ENCODE measurements at places on chromosomes 11 and 22. TPM values are rescaled to one million over a fixed set of nuclear protein-coding genes. Genes with fewer than 3 reads are reported as not detected.

KDM4E gene
- total RNA-seq: not detected

GRCh38 chr22:19769393-19769715 is 8.8 kb downstream of the TBX1 start:
- no peak overlapping the region for H3K4me3 ChIP-seq
- peaks cover 53% of the 10 kb centered on the region for H3K27me3 ChIP-seq
- H3K27ac ChIP-seq: no peak overlapping the region
- H3K36me3 ChIP-seq: no peaks in the 10 kb centered on the region
- peaks cover 15% of the 10 kb centered on the region for H3K4me1 ChIP-seq

DNA sequence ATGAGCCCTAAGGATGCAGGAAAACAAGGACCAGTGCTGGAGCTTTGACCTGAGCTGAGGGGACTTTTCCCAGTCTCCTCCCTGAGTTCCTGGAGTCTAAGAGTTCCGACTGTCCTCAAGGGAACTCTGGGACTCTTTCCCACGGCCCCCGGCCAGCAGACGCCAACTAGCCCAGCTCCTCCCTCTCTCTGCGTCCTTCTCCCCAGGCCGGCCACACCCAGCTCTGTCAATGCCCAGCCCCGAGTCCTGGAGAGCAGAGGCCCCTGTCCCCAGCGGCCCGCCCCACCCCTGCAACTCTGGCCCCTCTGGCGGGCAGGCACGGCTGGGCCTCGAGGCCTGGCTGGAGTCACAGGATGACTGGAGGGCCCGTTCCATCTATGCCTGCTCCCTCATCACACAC is 29.8 kb downstream of the NECTIN1 start:
- H3K27ac ChIP-seq: no peak overlapping the region
- H3K27me3 ChIP-seq: no peaks in the 10 kb centered on the region
- no peaks in the 10 kb centered on the region for H3K4me1 ChIP-seq

GRCh38 chr11:44611687-44612434 is 46.4 kb downstream of the CD82 start:
- peak overlapping the region; percentile 80 for H3K27ac ChIP-seq
- no peaks in the 10 kb centered on the region for H3K27me3 ChIP-seq
- H3K4me3 ChIP-seq: peak overlapping the region; percentile 28
- H3K36me3 ChIP-seq: peaks cover 52% of the 10 kb centered on the region

MED15 gene
- 141 TPM for total RNA-seq

PHOX2A gene
- total RNA-seq: not detected

DNA sequence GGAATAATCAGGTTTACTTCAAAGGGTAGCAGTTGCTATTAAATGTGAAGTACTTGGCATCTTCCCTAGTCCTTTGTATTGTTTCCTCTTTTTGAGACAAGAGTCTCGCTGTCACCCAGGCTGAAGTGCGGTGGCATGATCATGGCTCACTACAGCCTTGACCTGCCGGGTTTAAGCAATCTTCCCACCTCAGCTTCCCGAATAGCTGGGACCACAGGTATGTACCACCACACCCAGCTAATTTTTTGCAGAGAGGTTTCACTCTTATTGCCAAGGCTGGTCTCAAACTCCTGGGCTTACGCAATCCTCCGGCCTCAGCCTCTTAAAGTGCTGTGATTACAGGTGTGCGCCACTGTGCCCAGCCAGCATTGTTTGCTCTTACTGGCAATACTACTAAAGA is 36.2 kb upstream of the RAPSN start:
- H3K36me3 ChIP-seq: peaks cover 64% of the 10 kb centered on the region
- H3K27me3 ChIP-seq: no peaks in the 10 kb centered on the region
- peaks cover 7% of the 10 kb centered on the region for H3K4me1 ChIP-seq
- no peak overlapping the region for H3K4me3 ChIP-seq
- H3K27ac ChIP-seq: no peak overlapping the region

PLEKHB1 gene
- 13.6 TPM for total RNA-seq

- peak; percentile 45 for DNase-seq
- H3K4me3 ChIP-seq: no peak overlapping the region
- peaks cover 47% of the 10 kb centered on the region for H3K36me3 ChIP-seq
- no peak overlapping the region for H3K27ac ChIP-seq
These were observed 77.9 kb downstream of the BTBD10 start for GRCh38 chr11:13384908-13385640.

DNA sequence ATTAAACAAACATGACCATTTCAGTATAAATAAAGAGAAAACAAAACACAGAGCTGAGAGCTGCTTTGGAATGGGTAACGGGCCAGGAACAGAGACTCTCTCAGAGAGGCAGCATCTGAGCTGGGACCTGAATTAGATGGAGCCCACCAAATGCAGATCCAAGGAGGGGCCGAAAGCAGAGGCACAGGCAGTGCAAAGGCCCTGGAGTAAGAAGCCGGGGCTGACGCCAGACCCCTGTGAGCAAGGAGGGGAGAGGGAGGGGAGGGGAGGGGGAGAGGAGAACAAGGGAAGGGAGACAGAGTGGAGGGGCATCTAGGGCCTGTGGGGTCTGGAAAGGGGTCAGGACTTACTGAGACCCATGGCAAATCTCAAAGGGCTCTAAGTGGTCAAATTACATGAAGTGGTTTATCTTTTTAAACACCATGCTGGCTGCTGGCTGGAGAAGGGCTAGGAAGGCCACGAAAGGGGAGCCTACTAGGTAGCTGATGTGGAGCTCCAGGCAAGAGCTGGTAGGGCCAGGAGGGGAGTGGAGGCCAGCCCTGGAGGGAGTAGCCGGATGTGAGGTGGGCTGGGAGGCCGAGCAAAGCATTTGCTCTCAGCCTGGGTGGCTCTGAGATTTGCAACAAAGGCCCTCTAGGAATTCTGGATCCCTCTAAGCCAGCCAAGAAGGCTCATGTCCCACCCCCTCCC is 3.2 kb downstream of the OSBPL5 start:
- H3K27me3 ChIP-seq: peaks cover 32% of the 10 kb centered on the region
- no peak for DNase-seq
- peaks cover 15% of the 10 kb centered on the region for H3K4me1 ChIP-seq

- H3K4me1 ChIP-seq: peaks cover 70% of the 10 kb centered on the region
- H3K36me3 ChIP-seq: peaks cover 6% of the 10 kb centered on the region
- H3K4me3 ChIP-seq: peak overlapping the region; percentile 79
- H3K27me3 ChIP-seq: peaks cover 11% of the 10 kb centered on the region
- no peak for DNase-seq
These were observed 1.2 kb upstream of the AHNAK start for GRCh38 chr11:62547691-62548281.

DNA sequence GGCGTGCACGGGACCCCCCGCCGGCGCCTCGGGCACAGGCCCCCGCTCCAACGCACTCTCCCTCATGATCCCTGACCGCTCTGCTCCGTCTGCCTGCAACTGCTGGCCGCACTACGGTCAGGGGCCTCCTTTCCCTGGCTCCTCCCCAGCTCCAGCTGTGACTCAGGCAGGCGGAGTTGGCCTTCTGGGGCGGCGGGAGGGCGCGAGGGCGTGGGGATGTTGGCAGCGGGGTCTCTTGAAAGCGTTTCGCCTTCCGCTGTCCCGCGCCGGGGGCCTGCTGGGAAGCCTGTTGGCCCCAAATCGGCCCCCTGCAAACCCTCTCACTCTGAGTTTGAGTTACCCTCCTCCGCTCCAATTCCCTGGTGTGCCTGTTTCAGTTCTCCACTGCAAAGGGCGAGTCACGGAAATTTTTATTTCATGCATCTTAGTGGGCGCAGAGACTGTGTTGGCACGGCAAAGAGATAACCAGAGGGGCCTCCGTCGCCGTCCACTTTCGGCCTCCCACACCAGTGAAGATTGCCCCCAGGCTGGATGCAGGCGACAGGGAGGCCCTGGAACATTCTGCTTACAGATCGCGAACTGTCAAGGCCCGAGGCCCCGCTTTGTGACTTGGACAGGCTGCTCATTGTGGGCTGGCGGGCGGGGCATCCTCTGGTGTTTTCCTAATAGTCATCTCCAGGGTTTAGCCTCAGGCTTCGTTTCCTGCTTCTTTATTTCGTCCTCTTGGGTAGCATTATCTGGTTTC is at the start of gene CAVIN3:
CAVIN3 (minus strand) TSS at position 91 of the 745 bp plus-strand sequence; CDS start at position 66, 25 bp downstream.
- H3K4me3 ChIP-seq: peak within 1 kb of the TSS; percentile 51
- peak; percentile 65 for DNase-seq
- H3K27ac ChIP-seq: peak within 1 kb of the TSS; percentile 87

- H3K4me1 ChIP-seq: peaks cover 15% of the 10 kb centered on the region
- peak overlapping the region; percentile 58 for H3K4me3 ChIP-seq
- H3K36me3 ChIP-seq: peaks cover 7% of the 10 kb centered on the region
These were observed 3.9 kb downstream of the DBX1 start for GRCh38 chr11:20156280-20156875.

DNA sequence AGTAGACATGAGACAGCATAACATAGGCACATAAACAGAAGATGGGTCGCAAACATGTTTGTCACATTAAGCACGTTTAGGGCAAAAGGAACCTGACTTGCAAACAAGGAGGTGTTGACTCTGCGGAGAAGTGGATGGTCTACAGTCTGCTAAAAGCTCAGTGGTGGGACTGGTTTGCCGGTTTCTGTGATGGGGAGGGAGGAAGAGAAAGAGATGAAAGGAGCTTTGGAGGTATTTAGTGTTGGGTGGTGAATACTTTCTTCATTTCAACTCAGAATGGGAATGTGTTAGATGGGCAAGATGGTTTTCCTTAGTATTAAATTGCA is 191.4 kb upstream of the SORL1-AS1 start:
- H3K4me3 ChIP-seq: no peak overlapping the region
- no peaks in the 10 kb centered on the region for H3K36me3 ChIP-seq
- no peak for DNase-seq
- peaks cover 4% of the 10 kb centered on the region for H3K4me1 ChIP-seq

- H3K4me1 ChIP-seq: peaks cover 25% of the 10 kb centered on the region
- peaks cover 7% of the 10 kb centered on the region for H3K27me3 ChIP-seq
- no peak for DNase-seq
- H3K36me3 ChIP-seq: no peaks in the 10 kb centered on the region
- H3K4me3 ChIP-seq: no peak overlapping the region
These were observed 3.8 kb upstream of the CPT1A start for GRCh38 chr11:68845351-68846002.

DNA sequence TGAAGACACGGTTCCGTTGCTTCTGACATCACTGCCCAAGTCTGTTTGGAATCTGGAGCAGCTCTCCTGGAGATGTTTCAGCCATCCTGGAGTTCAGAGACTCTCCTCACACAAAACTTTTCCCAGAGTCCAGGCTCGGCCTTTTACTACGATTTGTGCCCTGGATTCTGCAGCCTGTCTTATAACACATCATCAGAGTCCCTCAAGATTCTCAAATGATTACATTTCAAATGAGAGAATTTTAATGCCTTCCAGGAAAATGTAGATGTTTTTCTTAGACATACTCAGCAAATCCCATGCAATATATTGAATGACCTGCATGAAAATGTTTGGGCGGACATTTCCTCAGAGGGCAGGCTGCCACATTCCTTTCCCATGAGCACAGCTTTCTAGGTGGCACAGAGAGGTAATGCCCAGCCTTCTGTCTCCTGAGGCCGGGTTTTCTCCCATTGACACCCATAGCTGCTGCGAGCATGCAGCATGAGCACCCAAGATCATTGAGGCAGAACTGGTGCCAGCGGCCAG is 129.1 kb downstream of the SNX19 start:
- no peak overlapping the region for H3K27ac ChIP-seq
- no peaks in the 10 kb centered on the region for H3K36me3 ChIP-seq
- H3K4me3 ChIP-seq: no peak overlapping the region
- no peaks in the 10 kb centered on the region for H3K4me1 ChIP-seq
- DNase-seq: no peak

SGSM1 gene
- 0.12 TPM for total RNA-seq

DNA sequence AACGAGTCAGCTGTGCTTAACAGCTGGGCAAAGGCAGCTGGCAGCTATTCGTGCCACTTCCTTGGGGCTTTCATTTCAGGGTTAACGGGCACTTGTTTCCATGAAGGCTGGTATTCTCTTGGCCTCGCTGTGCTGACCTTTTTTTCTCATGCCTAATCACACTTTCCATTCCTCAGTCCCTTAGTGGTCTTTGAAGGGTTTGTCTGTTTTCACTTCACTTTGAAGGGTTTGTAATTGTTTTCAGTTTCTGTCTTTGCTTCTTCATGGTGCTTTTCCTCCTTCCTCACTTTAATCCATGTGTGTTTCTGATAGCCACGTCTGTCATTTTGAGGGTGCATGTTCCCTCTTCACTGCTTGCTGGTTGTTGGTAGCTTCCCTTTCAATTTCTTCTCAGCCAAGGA is 24.6 kb downstream of the PPIL2 start:
- no peak for DNase-seq
- H3K4me1 ChIP-seq: peaks cover 8% of the 10 kb centered on the region
- no peak overlapping the region for H3K4me3 ChIP-seq

GRCh38 chr11:64268025-64268892 is 16.2 kb downstream of the BAD start:
- peak overlapping the region; percentile 88 for H3K4me3 ChIP-seq
- no peak for DNase-seq
- H3K27me3 ChIP-seq: no peaks in the 10 kb centered on the region
- no peaks in the 10 kb centered on the region for H3K36me3 ChIP-seq
- peaks cover 26% of the 10 kb centered on the region for H3K4me1 ChIP-seq

- H3K4me3 ChIP-seq: no peak overlapping the region
- peaks cover 6% of the 10 kb centered on the region for H3K27me3 ChIP-seq
- DNase-seq: no peak
- peaks cover 47% of the 10 kb centered on the region for H3K4me1 ChIP-seq
- peak overlapping the region; percentile 54 for H3K27ac ChIP-seq
- H3K36me3 ChIP-seq: peaks cover 18% of the 10 kb centered on the region
These were observed 68.5 kb downstream of the GAB2 start for GRCh38 chr11:78349114-78349513.

DNA sequence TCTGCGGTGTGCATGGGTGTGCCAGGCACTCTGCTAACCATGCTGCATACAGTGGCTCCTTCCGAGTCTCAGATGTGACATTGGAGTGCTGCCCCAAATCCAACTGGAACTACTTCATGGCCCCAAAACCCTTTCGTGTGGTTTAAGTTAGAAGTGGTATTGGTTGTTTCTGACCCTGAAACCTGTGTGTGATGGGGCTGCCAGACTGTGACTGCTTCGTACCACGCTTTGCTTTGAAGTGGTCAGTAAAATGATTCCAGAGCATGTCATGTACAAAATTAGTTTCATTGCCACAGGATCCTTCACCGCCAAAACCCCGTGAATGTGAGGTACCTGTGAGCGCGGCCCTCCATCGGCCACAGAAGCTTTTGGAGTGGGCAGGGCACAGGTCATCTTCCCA is 142.2 kb downstream of the WNT7B start:
- H3K36me3 ChIP-seq: no peaks in the 10 kb centered on the region
- no peak overlapping the region for H3K27ac ChIP-seq
- peaks cover 6% of the 10 kb centered on the region for H3K4me1 ChIP-seq
- H3K27me3 ChIP-seq: no peaks in the 10 kb centered on the region

AGBL2 gene
- 5.9 TPM for total RNA-seq

PDGFB gene
- total RNA-seq: 1.1 TPM

DNA sequence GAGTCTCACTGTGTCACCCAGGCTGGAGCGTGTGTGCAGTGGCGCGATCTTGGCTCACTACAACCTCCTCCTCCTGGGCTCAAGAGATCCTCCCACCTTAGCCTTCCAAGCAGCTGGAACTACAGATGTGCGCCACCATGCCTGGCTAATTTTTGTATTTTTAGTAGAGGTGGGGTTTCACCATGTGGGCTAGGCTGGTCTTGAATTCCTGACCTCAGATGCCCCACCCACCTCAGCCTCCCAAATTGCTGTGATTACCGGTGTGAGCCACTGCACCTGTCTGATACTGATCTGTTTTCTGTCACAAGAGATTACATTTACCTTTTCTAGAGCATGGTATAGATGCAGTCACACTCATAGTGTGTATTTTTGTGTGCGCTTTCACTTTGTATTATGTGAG is 11.6 kb downstream of the ATG13 start:
- no peak overlapping the region for H3K4me3 ChIP-seq
- peaks cover 26% of the 10 kb centered on the region for H3K36me3 ChIP-seq
- H3K4me1 ChIP-seq: peaks cover 10% of the 10 kb centered on the region
- no peak overlapping the region for H3K27ac ChIP-seq
- no peaks in the 10 kb centered on the region for H3K27me3 ChIP-seq

- H3K27me3 ChIP-seq: no peaks in the 10 kb centered on the region
- no peaks in the 10 kb centered on the region for H3K4me1 ChIP-seq
- H3K27ac ChIP-seq: no peak overlapping the region
- no peak overlapping the region for H3K4me3 ChIP-seq
- H3K36me3 ChIP-seq: no peaks in the 10 kb centered on the region
These were observed 53.9 kb upstream of the HEPHL1 start for GRCh38 chr11:93967258-93967657.

All from activated CD4-positive, alpha-beta T cell treated with anti-CD3 and anti-CD28 coated beads, Interleukin-2, amount 10 ng/mL, durations not matched to agents 7 days and 5 days (primary cell).